ENCODE measurements at places on chromosomes 6 and 20.
A peak's percentile ranks its signal among the peaks of the same experiment; 100 is the strongest.

DNA sequence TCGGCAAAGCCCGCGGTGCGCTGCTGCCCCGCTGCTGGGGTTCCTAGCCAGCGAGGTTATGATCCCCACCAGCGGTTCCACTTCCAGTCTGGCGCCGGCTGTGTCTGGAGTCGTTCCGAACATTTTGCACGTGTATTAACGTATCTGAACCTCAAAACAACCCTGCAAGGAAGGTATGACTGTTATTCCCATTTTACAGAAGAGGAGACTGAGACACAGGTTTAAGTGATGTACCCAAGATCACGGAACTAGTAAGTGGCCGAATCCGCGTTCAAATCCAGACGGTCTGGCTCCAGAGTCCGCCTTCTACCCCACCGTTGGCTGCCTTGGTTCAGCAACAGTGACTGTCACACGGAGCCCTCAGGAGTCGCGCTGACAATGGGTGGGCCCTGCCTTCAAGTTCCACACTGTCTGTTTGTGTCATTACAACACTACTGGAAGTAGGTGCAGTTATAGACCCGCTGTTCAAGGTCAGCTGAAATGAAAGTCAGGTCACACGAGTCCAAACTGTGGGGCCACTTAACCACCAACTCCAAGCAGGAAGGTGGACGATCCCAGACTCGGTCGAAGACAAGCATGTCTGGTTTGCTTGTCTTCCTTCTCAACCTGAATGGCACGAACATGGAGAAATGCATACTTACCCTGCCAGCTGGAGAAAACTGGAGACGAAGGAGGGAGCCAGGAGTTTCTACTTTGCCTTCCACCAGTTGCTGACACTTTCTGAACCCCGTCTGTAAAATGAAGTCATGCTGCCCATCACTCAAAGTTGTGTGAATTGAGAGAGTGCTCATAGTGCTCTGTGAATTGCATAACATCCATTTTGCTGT is 803 bp upstream of the SRXN1 start:
- no peak for DNase-seq

GRCh38 chr6:13604546-13605416 is 10.4 kb upstream of the NOL7 start:
- no peak for DNase-seq

- DNase-seq = peak; percentile 84
These were observed 9.5 kb downstream of the C20orf202 start for GRCh38 chr20:1212607-1213396.

- no peak for DNase-seq
These were observed 39.1 kb upstream of the RNGTT start for GRCh38 chr6:89002523-89002922.

DNA sequence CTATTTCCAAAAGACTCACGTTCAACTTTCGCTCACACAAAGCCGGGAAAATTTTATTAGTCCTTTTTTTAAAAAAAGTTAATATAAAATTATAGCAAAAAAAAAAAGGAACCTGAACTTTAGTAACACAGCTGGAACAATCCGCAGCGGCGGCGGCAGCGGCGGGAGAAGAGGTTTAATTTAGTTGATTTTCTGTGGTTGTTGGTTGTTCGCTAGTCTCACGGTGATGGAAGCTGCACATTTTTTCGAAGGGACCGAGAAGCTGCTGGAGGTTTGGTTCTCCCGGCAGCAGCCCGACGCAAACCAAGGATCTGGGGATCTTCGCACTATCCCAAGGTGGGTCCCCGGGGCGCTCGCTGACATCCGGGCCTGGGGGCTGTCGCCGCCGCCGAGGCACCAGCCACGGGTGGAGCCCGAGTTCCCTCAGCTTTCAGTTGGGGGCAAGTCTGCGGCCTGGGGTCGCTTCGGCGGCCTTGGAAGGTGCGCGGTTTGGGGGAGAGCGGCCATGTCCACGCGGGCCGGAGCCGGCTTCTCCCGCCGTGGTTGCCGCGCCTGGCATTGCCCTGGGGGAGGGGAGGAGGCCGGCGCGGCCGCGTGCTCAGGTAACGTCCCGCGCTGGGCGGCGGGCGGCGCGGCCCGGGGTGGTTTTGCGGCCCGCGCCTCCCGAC is 429 bp downstream of the AMD1 start:
- peak; percentile 80 for DNase-seq

- peak; percentile 69 for DNase-seq
These were observed 15.0 kb downstream of the ERGIC3 start for GRCh38 chr20:35556871-35557270.

DNA sequence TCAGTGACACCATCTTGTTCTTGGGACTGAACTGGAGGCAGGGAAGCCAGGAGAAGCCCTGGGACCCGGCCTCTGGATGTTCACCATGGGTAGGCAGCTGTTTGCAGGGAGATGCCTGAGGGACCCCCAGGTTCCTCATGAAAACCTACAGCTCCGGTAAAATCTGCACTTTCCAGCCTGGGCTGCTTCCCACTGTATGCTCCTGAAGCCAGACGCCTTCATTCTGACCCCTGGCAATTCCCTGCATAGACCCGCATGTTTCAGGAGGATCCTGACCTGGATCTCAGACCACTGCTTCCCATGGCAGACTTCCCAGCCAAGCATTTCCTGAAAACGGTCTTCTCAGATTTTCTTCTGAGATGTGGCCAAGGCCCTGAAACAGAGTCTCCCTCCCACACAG is 306.7 kb downstream of the PREX1 start:
- DNase-seq = no peak

GRCh38 chr6:108113557-108114519 is 39.3 kb upstream of the OSTM1 start:
- DNase-seq = no peak

DNA sequence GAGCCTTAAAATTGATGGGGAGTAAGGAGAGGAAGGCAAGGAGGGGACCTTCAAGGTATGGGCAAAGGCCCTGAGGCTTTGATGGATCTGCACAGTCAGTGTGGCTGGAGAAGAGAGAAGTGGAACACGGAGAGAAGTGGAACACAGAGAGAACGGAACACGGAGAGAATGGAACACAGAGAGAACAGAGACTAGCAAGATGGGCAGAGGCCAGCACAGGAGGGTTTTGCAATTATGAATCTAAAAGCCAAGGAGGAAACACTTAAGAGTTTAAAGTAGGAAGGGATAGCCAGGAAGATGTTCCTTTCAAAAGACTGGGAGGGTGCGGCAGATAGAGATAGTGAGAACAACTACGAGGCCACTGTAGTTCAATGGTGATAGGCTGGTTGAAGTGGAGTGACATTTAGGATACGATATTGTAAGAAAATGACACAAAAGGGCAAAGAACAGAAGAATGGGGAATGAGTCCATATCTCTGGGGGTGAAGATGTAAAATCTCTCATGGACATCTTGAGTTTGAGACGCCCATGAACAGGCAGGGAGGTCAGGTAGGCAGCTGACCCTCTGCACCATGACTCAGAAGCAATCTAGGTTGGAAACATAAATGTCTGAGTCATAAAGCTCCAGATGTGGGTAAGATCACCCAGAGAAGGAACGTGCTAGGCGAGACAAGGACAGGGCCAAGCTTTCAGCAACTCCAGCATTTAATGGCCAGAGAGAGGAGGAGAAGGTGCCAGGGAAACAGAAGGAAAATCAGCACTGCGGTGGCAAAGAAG is 25.4 kb downstream of the ZMYND8 start:
- DNase-seq = no peak

GRCh38 chr6:116568821-116569755 is 2.2 kb upstream of the RWDD1 start:
- DNase-seq = no peak

DNA sequence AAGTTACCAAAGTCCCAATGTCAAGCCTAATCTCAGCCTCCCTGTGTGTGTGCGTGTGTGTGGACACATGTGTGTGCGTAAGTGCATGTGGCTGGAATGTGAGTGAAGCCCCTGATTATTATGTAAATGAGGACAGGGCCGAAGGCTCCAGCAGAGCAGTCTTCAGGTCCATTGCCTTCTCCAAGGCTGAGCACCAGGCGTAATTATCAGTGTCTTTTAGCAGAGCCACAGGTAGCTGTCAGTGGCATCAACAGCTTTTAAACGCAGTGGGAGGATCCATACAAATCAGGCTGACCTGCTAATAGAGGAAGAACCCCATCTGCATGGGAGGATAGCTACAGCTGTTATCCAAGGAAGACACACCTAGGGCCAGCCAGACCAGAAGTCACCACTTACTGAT is 324.3 kb upstream of the MOCS1 start:
- DNase-seq = no peak

GRCh38 chr6:11346516-11346915 is 114.0 kb upstream of the NEDD9 start:
- no peak for DNase-seq

DNA sequence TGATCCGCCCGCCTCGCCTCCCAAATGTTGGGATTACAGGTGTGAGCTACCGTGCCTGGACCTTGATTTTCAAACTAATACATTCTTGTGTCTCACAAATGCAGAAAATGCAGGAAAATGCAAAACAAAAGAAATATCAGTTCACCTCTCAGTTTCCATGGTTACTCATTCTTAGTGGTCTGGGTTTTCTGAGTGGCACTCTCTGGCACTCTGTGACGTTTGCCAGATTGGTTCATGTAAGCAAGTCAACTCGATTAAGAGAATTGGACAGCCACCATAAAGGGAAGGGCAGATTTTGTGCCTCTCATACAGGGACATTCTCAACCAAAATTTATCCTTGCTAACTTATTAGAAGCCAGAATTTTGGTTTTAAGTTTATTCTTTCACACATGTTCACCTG is 8.6 kb downstream of the CMTR1 start:
- no peak for DNase-seq

- DNase-seq = no peak
These were observed 8.0 kb upstream of the TCF15 start for GRCh38 chr20:617934-618690.

GRCh38 chr6:33633462-33634158 is 12.5 kb downstream of the ITPR3 start:
- no peak for DNase-seq

- DNase-seq = no peak
These were observed 42.5 kb upstream of the CD83 start for GRCh38 chr6:14075095-14075503.

DNA sequence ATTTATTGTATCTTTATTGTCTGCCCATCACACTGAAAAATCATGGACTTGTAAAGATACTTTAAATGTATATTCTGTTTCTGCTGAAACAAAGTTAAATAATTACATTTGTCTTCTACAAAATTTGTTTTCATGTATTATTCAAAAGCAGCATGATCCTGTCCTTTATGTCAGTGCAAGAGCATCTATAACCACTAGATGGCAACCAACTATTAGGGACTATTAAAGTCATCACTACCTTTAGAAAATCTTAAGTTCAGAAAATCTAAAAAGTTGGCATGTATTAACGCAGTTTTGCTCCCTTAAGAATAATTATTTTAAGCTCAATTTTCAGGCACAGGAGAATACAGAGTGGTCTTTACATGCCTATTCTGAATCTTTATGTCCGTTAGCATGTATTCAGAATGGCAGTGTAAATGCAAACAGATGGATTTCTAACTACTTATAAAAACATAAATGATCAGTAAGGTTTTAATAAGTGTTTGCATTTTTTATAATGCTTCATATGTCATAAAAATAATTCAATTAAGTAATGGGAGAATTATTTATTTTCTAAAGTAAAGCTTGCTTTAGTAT is 17.8 kb downstream of the TMEM30A start:
- DNase-seq = no peak

DNA sequence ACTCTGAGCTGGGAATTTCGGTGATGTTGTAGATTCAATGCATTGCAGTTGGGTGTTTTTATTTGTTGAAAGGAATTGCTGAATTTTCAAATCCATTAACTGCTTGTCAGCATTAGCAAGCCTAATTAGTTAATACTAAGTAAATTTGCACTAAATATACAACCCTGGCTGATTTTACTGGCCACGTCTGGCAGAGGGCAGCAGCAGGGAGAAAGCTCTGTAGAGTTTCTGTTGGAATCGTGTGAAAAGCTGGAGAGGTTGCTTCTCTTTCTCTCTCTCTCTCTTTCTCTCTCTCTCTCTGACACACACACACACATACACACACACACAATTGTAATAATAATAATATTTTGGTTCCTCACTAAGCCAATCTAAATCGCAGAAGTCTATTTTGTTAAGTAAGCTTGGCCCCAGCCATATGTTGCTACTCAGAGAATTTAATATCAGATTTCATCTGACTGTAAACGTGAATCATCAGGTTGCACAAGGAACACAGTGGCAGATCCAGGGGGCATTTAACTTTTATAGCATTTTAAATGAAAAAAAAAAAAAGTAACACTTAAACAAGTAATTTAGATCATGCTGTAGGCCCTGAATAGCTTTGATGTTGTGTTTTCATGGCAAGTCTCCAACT is 289.5 kb downstream of the ESR1 start:
- DNase-seq = no peak

- DNase-seq = no peak
These were observed 78.5 kb upstream of the ASF1A start for GRCh38 chr6:118815495-118815894.

GRCh38 chr20:51237278-51237677 is 214.4 kb upstream of the KCNG1 start:
- peak; percentile 68 for DNase-seq

DNA sequence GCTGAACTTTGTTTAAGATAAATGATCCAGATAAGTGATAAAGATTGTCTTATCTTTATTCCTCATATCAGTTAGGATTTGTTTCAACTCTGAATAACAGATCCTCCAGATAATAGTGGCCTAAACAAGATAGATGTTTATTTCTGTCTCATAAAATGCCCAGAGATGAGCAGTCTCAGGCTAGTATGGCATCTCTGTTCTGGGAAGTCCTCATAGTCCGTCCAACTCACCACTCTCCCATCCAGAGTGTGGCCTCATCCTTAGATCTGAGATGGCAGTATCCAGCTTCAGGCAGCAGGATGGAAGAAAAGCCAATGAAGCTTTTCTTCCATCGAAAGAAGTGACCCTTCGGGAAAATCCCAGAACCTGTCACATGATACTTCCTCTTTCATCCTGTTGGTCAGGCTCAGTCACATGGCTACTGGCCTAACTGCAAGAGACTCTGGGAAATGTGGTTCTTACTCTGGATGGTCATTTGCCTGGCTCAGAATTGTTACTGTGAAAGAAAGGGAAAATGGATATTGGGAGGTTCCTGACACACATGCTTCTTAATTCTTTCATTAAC is 29.4 kb upstream of the TAGAP start:
- DNase-seq = no peak

DNA sequence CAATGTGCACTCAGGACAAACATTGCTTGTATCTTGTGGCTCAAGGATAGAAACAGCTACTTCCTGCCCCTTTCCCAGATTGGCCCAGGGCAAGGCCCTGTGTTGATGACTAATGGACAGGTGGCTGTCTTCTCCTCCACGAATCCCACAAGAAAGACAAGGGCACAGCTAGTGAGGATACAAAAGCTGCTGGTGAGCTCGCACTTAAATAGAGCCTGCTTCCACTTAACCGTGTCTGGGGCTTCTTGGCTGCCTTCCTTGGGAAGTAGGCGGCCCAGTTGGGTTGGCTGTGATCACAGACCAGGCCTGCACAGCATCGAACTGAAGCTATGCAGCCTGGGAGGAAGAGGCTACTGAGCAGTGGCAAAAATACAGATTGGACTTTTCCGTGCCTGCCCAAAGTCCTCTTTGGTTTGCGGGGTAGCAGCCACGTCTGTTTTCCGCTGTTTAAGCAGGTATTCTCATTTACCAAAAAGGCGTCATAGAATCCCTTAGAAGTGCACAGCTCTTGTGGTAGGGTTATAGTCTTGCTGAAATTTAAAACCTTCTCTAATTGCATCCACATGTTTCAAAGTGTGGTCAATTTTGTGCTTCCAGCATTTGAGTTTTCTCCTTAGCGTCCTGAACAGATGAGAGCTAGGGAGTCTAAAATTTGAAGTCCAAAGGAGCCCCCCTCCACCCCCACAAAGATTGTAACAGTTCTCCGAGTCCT is 23.0 kb upstream of the NAA20 start:
- no peak for DNase-seq
